ENCODE measurements at places on chromosomes 13 and 19.

GRCh38 chr19:10604460-10604980 lies 17.4 kb upstream of the AP1M2 start:
- DNase-seq, result no peak

DNA sequence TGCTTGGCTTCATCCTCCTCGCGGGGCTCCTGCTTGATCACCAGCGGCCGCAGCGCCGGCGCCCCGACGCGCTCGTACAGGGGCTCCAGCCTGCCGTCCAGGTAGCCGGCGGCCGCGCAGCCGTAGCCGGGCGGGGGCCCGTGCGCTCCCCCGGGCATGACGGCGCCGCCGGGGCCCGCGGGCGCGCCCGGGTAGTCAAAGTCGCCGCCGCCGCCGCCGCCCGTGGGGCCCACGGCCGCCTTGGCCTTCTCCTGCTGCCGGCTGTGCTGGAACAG lies 497 bp downstream of the CEBPA start:
- DNase-seq, result no peak

DNA sequence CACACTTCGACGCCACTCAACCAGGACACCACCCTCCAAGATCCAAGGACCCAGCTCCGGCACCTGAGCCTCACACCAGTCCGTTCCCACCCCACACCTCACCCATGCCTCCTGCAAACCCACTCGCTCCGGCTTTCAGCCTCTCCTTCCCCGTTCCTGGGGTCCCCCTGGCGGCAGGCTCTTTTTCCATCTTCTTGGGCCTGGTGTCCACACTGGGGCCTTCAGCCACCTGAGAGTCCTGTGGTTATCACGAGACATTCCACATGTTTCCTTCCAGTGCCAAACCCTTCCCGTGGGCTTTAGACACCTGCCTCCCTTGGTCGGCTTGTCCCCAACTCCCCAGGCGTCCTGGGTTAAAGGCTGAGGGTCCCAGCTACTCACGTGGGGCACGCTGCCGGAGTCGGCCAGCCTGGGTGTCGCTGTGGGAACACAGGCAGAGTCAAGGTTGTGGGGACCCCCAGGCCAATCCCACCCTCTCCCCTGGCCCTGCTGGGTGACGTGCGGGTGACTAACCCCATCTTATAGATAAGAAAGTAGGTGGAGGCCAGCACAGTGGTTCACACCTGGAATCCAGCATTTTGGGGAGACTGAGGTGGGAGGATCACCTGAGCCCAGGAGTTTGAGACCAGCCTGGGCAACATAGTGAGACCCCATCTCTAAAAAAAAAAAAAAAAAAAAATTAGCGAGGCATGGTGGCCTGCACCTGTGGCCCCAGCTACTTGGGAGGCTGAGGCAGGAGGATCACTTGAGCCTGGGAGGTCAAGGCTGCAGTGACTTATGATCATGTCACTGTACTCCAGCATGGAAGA lies 1.9 kb downstream of the JSRP1 start:
- DNase-seq, result no peak

DNA sequence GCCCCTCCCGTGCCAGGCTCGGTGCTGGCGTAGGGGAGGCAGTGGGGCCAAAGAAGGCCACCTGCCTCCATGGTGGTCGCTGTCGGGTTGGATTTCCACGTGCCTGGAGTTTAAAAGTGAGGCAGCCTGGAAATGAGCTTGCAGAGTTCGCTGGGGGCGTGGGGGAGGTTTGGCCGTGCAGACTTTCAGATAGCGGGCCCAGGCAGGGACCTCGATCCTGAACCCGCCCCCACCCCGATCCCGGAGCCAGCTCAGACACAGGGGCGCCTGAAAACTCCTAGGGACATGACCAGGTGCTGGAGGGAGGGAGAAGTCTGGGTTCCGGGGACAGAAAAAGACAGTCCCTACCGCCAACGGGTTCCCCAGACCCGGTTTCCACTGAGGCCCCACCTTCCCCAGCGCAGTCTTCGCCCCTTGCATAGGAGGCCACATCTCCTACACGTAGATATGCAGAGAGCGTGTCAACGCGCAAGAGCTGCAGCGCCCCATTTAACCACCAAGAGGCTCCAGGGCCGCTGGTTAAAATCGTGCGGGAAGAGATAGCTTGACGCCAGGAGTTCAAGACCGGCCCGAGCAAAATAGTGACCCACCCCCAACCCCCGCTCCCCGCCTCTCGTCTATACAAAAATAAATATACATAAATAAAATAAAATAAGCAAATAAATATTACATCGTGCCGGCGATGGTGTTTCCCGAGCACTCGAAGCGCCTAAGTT lies 8.5 kb downstream of the CCDC8 start:
- DNase-seq, result no peak

DNA sequence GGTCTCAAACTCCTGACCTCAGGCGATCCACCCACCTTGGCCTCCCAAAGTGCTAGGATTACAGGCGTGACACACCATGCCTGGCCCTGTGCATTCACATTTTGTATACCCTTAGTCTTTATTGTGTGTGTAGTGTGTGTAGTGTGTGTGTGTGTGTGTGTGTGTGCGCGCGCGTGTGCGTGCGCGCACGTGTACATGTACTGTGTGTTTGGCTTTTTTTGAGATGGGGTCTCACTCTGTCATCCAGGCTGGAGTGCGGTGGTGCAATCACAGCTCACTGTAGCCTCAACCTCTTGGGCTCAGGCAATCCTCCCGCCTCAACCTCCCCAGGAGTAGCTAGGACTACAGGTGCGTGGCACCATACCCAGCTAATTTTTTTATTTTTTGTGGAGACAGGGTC lies 22.1 kb downstream of the ITM2B start:
- no peak for DNase-seq

DNA sequence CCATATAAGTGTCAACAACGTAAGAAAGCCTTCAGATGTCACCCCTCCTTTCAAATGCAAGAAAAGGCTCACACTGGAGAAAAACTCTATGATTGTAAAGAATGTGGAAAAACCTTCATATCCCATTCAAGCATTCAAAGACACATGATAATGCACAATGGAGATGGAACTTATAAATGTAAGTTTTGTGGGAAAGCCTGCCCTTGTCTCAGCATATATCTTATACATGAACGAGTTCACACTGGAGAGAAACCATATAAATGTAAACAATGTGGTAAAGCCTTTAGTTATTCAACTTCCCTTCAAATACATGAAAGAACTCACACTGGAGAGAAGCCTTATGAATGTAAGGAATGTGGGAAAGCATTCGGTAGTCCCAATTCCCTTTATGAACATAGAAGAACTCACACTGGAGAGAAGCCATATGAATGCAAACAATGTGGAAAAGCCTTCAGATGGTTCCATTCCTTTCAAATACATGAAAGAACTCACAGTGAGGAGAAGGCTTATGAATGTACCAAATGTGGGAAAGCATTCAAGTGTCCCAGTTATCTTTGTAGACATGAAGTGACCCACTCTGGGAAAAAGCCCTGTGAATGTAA lies 11.1 kb downstream of the ZNF844 start:
- DNase-seq, result no peak

GRCh38 chr19:5563935-5564612 lies 3.7 kb downstream of the TINCR start:
- no peak for DNase-seq

GRCh38 chr13:92547266-92547665 lies 679.3 kb upstream of the GPC6 start:
- DNase-seq, result no peak

DNA sequence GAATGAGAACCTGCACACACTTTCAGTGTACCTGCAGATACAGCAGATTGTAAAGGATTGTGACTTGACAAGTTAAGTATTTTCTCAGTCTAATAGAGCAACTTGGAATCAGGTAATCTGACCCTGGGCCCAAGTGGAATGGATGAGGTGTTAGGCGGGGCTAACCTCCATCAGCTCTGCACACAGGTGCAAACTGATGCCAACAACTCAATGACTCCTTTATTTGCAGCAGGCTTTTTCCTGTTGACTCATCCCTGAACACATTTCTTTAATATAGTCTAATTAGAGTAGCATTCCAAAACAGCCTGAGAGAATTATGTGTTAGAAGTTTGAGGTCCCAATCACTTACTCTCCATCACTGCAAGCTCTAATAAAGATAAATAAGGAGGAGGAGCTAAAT lies 48.8 kb downstream of the TPT1 start:
- no peak for DNase-seq

GRCh38 chr13:32415019-32415418 lies 12.9 kb downstream of the N4BP2L1 start:
- DNase-seq, result peak; percentile 5

GRCh38 chr13:101291206-101291605 lies 125.1 kb downstream of the NALCN start:
- no peak for DNase-seq

- no peak for DNase-seq
Measured at GRCh38 chr19:58277748-58278540, 811 bp upstream of the ZNF8 start.

DNA sequence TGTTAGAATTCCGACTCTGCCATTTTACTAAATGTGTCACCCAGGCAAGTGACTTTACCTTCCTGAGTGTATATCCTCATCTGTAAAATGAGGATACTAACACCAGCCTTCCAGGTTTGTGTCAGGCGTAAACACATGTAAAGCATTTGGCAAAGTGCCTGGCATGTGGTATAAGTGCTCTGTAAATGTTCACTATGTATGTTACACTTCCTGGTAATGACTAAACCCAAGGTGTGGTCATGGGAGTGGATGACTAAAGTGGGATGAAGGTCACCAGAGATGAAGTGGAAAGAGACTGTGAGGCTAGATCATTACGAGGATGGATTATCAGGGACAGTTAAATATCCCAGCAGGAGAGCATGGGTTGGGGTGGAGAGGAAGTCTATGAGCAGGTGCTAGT lies 25.6 kb downstream of the DEDD2 start:
- no peak for DNase-seq
